Transverse colon (tissue), 4 donors: ENCODE measurements at places on chromosomes 3 and 15. TPM values are rescaled to one million over a fixed set of nuclear protein-coding genes. Genes with fewer than 3 reads are reported as not detected.

MAP6D1 gene
- total RNA-seq = not detected

CCR8 gene
- not detected for total RNA-seq

GPR62 gene
- total RNA-seq = not detected

DPPA4 gene
- total RNA-seq = not detected

UPK1B gene
- total RNA-seq = not detected

POC1A gene
- 2.2 TPM for total RNA-seq

CLRN1 gene
- not detected for total RNA-seq

ZNF860 gene
- 0.41 TPM for total RNA-seq

PAK2 gene
- 16.3 TPM for total RNA-seq

RPL22L1 gene
- total RNA-seq = 43.0 TPM

FBXL2 gene
- 2.6 TPM for total RNA-seq

STAC gene
- total RNA-seq = 1.3 TPM

PTH1R gene
- 2.5 TPM for total RNA-seq

CELSR3 gene
- 2.5 TPM for total RNA-seq

NLGN1 gene
- 5.2 TPM for total RNA-seq

PLSCR5 gene
- not detected for total RNA-seq

ALDH1A2 gene
- total RNA-seq = 1.7 TPM

UCN2 gene
- not detected for total RNA-seq

AP2M1 gene
- 173 TPM for total RNA-seq

RHOV gene
- total RNA-seq = 4.0 TPM

TMEM207 gene
- total RNA-seq = not detected

CASR gene
- 0.37 TPM for total RNA-seq

REC114 gene
- total RNA-seq = not detected

MINDY2 gene
- total RNA-seq = 11.6 TPM

A4GNT gene
- total RNA-seq = not detected
